ENCODE measurements at places on chromosomes 13 and 19. TPM values are rescaled to one million over a fixed set of nuclear protein-coding genes. Genes with fewer than 3 reads are reported as not detected.

DNA sequence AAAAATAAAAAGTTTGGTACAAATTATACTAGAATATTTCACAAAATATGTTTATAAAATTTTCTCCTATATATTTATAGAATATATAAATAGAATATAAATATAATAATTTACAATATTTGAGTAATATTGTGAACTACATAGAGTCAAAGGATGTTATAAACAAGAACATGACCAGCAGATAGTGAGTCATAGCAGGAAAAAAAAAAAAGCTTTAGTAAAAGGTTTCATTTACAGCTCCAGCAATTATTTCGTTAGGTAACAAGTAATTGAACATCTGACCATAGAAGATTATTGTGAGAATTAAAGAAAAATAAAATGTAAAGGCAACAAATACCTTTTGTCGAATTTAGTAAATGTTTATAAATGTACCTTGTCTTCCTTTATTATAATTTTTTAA, 864.1 kb downstream of the PCDH17 start:
- no peak for DNase-seq

DNA sequence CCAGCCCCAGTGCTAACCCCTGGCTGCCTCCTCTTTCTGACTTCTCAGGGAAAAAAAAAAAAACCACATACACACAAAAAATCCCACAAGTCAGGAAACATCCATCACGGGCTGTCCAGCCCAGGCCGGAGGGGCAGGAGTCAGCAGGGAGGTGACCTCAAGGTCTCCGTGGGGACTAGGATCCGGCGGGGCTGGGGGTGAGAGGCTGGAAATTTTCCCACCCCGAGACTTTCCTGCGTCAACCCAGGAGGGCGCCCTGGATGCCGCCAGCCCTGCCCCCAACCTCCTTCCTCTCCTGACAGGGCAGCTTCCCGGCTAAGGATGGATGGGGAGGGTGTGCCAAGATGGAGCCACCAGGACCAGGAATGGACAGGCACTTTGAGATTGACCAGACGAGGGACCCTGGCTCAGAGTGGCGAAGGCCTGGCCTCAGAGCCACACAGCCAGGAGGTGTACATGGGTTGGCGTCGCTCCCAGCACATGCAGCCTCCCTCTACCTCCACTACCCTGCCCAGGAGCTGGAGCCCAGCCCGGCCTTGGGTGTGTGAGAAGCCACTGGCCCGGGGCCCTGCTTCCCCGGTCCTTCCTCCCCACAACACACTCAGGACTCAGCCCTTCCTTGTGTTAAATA, 33.3 kb downstream of the BLOC1S3 start:
- DNase-seq = no peak

DNA sequence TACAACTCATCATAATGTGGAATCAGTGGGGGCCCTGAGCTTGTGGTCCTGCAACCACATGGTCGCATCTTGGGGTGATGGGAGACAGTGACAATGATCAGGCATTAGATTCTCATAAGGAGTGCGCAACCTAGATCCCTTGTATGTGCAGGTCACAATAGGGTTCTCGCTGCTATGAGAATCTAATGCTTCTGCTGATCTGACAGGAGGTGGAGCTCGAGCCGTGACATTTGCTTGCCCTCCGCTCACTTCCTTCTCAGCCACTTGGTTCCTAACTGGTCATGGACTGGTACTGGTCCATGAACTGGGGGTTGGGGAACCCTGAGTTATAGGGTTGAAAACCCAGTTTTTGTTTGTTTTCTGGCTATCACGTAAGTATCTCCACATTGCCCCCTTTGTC, 1290.9 kb upstream of the ATXN8OS start:
- DNase-seq = no peak

DNA sequence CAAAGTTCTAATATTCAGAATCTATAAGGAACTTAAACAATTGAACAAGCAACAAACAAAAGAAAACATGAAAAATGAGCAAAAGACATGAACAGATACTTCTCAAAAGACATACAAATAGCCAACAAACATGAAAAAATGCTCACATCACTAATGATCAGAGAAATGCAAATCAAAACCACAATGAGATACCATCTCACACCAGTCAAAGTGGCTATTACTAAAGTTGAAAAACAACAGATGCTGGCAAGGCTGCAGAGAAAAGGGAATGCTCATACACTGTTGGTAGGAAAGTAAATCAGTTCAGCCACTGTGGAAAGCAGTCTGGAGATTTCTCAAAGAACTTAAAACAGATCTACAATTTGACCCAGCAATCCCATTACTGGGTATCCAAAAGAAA, 74.3 kb downstream of the CRYL1 start:
- no peak for DNase-seq

DNA sequence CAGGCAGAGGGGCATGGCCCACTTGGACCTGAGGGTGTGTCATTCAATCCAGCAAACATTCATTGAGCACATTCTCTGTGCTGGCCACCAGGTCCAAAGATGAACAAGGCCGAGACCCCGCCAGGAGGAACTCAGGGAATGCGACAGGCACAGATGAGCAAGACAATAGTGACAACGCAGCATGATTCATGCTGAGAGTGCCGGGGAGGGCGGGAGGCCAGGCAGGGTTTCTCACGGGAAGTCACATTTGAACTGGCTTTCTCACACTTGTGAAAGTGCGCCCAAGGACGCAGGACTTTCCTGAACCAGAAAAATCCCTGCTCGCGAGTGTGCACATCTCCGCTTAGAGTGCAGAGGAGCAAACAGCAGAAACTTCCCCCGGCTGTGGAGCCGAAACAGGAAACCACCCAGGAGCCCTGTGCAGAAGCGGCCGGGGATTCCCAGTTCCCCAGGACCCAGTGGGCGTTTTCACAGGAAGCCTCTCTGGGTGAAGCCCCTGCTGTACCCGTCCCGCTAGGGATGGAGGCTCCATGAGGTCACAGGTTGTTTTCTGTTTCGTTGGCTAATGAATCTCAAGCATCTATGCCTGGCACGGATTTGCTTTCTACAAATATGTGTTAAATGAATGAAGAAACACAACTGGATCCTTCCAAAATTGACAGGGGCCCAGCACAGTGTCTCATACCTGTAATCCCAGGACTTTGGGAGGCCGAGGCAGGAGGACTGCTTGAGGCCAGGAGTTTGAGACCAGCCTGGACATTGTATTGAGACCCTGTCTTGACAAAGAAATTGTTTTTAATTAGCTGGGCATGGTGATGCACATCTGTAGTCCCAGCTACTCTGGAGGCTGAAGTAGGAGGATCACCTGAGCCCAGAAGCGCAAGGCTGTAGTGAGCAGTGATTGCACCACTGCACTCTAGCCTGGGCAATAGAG, 68.4 kb upstream of the TM9SF2 start:
- DNase-seq = peak; percentile 69

GRCh38 chr13:59300355-59301173, 863.2 kb downstream of the DIAPH3 start:
- DNase-seq = no peak

- DNase-seq = no peak
Measured at GRCh38 chr19:17326595-17326966, 8.1 kb downstream of the ANO8 start.

DNA sequence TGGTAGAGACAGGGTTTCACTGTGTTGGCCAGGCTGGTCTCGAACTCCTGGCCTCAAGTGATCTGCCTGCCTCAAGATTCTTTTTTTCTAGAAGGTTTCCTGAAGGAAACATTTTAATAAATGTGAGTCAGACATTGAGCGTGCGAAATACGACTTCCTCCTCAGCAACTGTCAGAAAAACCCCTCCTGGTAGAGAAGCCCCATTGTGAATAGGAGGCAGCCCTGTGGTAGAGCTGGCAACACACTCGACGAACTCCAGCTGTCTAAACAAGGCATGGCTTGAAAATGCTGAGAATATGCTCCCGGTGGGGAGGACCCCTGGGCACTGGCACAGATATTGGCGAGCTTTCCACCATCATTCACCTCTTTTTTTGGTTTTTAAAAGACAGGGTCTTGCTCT, 9.8 kb downstream of the ZNF333 start:
- no peak for DNase-seq

- DNase-seq = no peak
Measured at GRCh38 chr13:57823704-57824103, 192.2 kb downstream of the PCDH17 start.

GRCh38 chr13:66859934-66860877, 369.9 kb downstream of the PCDH9 start:
- DNase-seq = no peak

DNA sequence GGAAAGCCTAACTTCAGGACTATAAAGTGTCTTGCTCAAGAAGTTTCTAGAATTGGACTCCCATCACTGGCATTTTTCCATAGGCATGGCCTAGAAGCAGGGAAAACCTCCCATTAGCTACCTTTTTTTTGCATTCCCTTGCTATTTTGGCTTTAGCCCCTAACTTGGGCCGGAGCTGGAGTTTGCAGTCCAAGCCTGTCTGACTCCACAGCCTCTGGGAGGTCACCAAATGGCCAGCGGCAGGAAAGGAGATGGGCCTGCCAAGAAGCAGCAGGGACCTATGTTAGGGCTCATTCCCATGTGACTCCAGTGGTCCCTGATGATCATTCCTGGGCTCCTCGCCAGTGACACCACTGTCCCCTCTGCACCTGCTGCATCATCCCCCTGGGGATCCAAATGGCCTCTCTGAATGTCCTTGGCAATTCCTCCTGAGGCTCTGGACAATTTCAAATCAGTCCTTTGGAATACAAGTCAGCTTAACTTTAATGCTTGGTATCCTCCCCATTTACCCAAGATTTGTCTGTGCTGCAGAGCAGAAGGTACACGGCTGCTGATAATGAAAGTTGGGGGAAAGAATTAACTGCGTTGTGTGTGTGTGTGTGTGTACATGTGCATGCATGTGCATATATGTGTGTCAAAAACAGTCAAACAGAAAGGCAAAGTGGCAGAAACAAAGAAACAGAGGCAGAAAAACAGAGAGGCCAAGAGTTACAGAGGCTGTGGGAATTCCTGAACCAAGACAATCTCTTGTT, 69.8 kb upstream of the SERP2 start:
- DNase-seq = no peak

DNA sequence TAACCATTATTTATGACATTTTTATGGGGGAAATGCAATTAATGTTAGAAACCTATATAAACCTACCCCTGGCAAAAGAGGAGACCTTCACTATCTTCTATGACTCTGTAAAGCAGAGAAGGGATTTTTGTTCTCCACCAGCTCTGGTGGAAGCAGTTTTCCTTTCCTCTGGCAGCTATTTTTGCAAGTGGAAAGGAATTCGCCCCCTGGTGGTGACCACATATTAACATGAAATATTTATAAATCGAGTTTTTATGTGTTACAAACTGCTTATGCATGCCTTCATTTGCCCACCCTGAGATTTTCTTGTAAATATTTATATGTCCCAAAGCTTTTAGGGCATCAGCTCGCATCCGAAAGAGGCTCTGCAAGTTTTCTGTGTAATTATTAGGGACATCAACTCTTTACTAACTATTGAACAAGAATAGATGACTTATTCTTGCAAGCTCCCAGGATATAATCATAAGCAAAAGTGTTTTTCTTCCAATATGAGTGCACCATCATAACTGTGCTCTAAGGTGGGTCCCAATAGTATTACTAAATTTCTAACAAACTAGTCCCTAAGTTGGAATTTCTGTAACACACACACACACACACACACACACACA, 62.4 kb downstream of the SERTM1 start:
- DNase-seq = peak; percentile 55

- peak; percentile 44 for DNase-seq
Measured at GRCh38 chr13:79485014-79485811, 4.3 kb downstream of the NDFIP2 start.

DNA sequence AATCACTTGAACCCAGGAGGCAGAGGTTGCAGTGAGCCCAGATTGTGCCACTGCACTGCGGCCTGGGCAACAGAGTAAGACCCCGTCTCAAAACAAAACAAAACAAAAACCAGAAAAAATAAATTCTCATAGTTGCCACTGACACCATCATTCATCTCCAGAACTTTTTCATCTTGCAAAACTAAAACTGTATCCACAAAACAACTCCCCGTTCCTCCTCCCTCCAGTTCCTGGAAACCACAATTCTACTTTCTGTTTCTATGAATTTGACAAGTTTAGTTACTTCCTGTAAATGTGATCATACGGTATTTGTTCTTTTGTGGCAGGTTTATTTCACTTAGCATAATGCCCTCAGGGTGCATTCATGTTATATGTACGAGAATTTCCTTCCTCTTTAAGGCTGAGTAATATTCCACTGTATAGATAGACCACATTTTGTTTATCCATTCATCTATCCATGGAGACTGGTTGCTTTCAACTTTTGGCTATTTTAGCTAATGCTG, 13.2 kb upstream of the ADGRE5 start:
- DNase-seq = no peak

GRCh38 chr19:6754136-6754535, 13.1 kb downstream of the SH2D3A start:
- no peak for DNase-seq

DNA sequence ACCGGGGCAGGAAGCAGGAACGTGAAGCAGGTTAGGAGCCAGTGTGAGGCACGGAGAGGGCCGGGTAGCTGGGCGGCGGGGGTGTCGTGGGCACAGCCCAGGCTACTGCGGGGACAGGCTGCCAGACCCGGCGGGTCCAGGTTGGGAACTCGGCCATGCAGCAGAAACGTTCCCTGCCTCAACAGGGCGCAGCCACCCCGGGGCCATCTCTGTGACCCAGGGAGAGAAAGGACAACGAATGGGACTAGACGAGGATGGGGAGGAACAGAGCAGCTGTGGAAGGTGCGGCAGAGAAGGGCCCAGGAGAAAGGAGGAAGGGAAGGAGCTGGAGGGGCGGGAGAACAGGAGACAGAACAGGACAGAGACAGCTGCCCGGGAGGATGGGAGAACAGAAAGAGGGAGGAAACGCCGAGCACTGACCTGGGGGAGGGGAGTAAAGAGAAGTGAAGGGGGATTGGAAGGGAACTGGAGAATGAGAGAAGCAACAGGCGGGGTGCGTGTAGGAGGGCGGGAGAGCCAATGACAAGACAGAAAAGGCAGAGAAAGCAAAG, 12.9 kb upstream of the GARIN5A start:
- no peak for DNase-seq

DNA sequence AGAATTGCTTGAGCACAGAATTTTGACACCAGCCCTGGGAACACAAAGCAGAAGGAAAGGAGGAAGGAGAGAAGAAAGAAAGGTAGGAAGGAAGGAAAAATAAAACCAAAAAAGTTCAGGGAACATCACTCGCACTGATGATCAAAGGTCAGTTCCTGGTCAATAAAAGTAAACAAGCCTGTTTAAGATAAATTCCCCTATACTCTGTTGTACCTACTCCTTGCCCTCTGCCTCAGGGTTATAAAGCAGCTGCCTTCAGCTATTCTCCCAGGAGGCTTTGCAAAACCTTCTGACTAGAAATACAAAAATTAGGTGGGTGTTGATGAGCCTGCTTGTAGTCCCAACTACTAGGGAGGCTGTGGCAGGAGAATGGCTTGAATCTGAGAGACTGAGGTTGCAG, 14.9 kb upstream of the ZNF91 start:
- DNase-seq = no peak

DNA sequence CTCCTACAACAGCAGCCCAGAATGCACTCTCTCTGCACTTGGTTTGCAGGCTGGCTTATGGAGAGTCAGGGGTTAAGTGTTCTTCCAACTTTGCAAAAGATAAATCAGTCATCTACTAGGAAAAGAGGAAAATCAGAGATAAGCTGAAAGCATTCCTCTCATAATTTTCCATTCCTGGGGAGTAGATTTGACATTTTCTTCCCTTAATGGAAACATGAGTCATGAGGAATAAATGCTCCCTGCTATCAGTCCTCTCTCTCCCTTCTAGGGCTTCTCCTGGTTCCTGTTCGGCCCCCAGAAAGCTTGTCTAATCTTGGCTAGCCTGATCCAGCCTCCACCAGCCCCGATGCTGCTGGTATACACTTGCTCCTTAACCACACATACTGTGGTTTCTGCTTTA, 28.4 kb upstream of the ENOX1 start:
- DNase-seq = no peak

Gene RNF225
- total RNA-seq = 1.8 TPM

Gene SULT2A1
- 0.75 TPM for total RNA-seq

Gene AP2A1
- 66.6 TPM for total RNA-seq

Gene OVOL3
- total RNA-seq = not detected

Gene IGFL2
- not detected for total RNA-seq

Gene SPRED3
- total RNA-seq = 2.1 TPM
